ENCODE measurements at places on chromosomes 6 and 20.

- no peak for DNase-seq
Observed at GRCh38 chr6:163395831-163396185, 18.7 kb upstream of the QKI start.

- DNase-seq = no peak
Observed at GRCh38 chr20:14009208-14009607, 13.9 kb downstream of the MACROD2 start.

DNA sequence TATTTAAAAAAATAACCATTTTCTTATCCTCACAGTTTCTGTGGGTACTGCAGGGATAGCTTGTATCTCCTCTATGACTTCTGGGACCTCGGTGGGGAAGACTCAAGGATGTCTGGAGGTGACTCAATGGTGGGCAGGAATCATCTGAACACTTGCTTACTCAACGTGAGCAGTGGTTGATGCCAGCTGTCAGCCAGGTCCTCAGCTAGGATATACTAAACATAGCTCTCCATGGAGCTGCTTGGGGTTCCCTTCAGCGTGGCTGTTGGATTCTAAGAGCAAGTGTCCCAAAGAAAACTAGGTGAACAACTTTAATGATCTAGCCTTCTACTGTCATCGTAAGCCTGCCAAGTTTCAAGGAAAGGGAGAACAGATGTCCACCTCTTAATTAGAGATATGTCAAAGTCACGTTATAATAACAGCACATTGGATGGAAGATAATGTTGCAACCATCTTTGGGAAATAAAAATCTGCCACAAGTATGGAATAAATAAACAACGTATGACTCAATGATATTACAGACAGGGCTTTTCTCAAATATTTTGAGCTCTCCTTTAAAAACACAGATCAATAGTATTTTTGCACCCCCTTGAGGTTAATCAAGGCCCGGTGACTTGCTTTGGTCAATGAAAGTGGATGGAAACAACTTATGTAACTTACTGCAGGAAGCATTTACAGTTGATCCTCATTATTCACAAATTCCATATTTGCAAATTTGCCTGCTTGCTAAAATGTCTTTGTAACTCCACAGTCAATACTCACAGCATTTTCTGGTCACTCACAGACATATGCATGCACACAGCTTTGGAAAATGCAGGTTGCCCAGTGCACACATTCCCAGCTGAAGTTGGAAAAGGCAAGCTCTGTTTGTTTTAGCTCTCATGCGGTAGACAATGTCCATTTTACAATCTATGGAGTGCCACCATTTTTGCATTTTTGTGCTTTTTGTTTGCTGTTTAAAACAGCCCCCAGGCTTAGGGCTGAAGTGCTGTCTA is 6.6 kb upstream of the HEBP2 start:
- DNase-seq = no peak

DNA sequence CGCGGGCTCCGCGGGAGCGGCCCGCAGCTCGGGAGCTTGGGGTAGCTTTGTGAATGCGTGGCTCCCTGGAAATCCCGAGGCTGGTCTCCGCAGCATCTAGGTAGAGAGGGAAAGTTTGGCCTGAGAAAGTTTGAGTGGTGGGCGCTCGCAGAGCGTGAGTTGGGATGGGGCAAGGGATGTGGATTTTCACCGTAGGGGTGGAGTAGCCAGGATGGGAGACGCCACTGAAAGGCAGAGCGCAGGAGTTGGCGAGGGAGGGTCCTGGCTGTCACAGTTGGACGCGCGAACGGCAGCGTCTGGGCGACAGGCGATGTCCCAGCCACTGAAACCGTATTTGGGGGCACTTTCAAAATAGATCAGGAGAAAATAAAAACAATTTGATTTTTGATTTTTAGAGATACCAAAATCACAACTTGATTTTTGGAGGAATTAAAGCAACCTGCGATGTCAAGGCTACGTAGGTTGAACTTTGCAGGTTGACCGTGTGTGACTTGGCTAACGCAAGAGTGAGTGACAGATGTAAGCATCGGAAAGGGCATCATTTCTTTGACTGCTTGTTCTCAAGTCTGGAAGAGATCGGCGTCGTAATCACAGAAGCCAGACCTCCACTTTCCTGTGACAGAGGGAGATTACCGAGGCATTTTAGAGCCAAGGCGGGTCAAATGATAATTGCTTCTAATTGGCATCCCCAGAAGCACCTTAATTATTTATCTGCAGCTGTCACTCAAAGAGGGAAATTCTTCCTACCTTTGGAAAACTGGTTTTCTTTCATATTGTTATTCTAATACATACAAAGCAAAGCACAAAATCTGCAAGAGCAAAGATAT is 646 bp downstream of the HEY2 start:
- no peak for DNase-seq

DNA sequence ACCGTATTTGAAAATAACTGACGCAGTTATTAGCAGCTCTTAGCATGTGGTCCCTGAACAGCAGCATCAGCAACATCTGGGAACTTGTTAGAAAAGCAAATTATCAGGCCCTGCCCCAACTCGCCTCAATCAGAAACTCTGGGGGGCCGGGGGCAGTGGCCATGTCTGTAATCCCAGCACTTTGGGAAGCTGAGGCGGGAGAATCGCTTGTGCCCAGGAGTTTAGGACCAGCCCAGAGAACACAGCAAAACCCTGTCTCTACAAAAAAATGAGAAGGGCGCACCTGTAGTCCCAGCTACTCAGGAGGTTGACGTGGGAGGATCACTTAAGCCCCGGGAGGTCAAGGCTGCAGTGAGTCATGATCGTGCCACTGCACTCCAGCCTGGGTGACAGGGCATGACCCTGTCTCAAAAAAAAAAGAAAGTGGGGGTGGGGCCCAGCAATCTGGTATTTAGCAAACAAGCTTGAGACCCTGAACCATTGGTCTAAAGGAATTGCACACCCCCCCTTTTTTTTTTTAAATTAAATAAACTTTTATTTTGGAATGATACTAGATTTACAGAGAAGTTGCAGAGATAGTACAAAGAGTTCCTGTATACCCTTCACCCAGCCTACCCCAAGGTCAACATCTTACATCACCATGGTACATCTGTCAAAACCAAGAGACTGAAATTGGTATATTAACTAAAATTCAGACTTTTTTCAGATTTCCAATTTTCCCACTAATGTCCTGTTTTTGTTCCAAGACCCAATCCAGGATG is 6.7 kb downstream of the SRXN1 start:
- no peak for DNase-seq

- no peak for DNase-seq
Observed at GRCh38 chr6:118959903-118960302, 24.9 kb upstream of the MCM9 start.

DNA sequence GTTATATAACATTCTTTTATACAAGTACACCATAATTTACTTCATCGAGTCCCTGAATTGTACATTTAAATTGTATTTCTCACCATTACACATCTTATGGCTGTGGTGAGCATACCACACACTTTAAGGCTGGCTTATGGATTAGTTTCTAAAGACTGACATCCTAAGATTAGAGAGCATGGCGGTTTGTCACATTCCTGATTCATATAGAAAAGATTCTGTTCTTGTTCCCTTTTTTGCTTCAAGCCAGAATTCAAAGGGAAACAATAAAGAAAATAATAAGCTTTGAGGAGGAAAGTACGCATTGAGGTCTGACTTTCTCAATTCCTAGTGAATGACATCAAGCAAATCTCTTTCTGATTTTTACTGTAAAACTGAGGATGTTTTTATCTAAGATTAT is 2.5 kb downstream of the BTN1A1 start:
- DNase-seq = no peak

DNA sequence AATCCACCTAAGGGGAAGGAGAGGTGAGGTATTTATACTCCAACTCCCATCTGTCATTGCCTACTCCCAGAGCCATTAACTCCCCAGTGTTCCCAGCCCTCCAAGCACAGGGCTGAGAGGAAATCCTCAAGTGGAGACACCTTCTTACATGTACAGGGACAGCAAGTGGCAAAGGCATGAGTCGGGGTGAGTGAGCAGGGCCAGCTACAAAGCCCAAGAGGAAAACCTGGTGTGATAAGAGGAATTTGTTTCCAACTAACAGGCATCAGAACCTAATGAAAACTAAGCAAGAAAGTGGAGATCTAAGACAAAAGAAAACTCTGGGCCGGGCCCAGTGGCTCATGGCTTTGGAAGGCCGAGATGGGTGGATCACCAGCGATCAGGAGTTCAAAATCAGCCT is 70.0 kb upstream of the SRSF6 start:
- no peak for DNase-seq

- no peak for DNase-seq
Observed at GRCh38 chr6:37643851-37644672, 53.6 kb downstream of the MDGA1 start.

DNA sequence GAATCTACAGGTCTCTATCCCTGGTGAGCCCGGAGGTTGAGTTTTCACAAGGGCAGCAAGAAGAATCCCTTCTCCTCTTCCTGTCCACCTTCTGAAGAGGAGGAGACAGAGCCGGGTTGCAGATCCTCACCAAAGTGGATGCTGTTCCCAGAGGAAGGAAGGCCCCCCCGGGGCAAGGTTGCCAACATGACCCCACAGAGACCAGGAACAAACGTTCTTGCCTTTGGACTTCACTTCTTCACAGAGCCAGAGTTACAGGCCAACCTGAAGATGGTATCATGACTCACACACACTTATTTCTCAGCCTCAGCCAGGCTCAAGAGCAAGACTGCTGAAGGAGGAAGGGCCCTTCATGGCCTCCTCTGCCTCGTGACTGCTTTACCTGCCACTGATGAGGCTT is 384.3 kb downstream of the CD83 start:
- no peak for DNase-seq

DNA sequence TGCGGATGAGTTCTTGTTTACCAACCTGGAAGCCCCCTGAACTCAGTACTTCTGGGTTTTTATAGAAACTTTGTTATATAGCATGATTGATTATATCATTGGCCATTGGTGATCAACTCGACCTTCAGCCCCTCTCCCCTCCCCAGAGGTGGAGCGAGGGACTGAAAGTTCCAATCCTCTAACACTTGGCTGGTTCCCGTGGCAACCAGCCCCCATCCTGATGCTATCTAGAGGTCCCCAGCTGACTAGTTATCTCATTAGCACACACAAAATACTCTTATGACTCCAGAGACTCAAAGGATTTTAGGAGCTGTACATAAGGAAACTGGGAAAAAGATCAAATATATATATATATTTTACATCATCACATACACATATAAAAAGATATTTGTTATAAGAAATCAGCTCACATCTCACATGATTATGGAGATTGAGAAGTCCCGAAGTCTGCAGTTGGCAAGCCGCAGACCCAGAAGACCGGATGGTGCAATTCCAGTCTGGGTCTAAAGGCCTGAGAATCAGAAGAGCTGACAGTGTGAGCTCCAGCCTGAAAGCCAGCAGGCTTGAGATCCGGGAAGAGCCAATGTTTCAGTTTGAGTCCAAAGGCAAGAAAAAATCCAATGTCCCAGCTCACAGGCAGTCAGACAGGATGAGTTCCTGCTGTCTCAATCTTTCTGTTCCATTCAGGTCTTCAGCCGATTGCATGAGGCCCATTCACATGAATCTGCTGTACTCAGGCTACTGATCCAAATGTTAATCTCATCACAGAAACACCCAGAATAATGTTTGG is 179.3 kb upstream of the DTNBP1 start:
- no peak for DNase-seq

- no peak for DNase-seq
Observed at GRCh38 chr6:163532526-163533078, 118.1 kb downstream of the QKI start.

- DNase-seq = no peak
Observed at GRCh38 chr20:23924751-23925150, 45.2 kb upstream of the CST5 start.

GRCh38 chr6:43243664-43244321 is 512 bp downstream of the TTBK1 start:
- DNase-seq = no peak

All from GOT3 (cell line).